Fibroblast of skin of back (primary cell): ENCODE measurements at places on chromosomes 2 and 18.

GRCh38 chr2:45233301-45233700, 224.0 kb upstream of the SIX2 start:
- no peak for DNase-seq

- DNase-seq, result no peak
Measured at GRCh38 chr2:133943108-133943507, 310.8 kb upstream of the MGAT5 start.

DNA sequence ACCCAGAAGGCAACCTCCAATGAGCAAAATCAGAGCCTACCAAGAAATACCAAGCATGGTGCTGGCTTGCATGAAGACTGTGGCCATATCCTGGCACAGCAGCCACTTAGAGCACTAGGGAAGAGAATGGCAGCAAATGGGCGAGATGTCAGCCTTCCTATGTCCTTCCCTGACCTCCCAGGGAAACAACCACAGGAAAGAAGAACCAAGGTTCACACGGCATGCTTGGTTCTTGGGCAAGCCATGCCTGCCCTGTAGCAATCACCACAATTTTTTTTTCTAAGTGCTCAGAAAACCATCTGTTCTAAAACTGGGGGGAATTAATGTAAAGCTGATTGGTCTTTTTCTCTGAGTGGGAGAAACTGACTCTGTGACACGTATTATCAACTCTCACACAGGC, 27.8 kb downstream of the GALNT14 start:
- no peak for DNase-seq

DNA sequence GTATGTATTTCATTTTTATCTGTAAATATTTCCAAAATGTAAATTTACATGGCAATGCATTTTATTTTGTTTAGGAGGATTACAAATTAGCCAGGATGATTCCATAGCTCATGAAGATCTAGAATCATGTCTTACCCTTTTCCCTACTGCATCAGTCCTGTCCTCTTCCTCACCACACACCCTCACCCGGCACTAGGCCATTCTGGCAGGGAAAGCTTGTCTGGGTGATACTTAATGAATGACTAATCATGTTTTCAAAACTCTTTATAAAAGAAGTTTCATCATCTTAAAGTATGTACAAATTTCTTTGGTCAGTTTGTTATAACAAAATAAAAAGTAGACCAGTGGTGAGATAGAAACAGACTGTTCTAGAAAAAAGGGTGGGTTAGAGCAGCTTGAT, 283.3 kb upstream of the VWC2L start:
- peak; percentile 73 for DNase-seq

- DNase-seq, result peak; percentile 65
Measured at GRCh38 chr2:175690113-175690837, 311.8 kb downstream of the LNPK start.

DNA sequence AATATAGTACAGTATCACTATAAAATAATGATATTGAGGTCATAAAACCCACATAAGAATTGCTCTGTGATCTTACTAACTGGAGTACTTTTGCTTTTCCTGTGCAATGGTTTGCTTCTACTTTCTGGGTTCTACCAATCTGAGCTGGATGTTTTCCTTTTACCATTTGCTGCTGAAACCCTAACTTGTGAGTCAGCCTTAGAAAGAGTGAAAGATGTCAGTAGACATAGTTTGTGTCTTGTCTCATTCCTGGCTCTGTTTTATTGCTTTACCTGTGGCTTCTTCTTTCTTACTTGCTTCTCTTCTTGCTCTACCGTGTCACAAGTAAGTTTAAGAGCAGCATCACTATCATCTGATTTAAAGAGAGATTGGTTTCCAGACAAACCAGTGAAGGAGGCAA, 61.0 kb downstream of the MBD2 start:
- peak; percentile 42 for DNase-seq

DNA sequence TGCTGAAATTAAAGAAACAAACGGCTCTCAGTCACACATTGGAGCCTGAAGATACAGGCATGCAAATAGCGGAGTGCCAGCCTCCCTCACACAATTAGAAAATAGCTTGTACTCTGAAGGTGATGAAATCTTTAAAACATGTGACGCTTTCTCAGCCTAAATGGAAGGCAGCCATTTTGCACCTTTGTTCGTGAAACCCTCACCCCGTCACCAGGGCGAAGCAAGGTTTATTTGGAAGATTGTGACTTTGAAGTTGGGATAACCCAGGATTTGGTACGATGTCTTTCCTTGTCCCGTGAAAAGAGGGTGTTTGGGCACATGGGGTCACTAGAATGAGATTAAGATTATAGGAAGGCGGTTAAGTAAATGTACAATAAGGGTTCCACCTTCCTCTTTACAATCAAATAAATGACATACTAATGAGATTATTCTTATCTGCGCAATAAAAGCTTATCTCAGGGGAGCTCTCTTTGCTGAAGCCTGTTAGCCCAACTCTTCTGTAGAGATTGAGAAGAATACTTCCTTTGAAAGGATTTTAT, 4.2 kb downstream of the SH3BP4 start:
- DNase-seq, result no peak

DNA sequence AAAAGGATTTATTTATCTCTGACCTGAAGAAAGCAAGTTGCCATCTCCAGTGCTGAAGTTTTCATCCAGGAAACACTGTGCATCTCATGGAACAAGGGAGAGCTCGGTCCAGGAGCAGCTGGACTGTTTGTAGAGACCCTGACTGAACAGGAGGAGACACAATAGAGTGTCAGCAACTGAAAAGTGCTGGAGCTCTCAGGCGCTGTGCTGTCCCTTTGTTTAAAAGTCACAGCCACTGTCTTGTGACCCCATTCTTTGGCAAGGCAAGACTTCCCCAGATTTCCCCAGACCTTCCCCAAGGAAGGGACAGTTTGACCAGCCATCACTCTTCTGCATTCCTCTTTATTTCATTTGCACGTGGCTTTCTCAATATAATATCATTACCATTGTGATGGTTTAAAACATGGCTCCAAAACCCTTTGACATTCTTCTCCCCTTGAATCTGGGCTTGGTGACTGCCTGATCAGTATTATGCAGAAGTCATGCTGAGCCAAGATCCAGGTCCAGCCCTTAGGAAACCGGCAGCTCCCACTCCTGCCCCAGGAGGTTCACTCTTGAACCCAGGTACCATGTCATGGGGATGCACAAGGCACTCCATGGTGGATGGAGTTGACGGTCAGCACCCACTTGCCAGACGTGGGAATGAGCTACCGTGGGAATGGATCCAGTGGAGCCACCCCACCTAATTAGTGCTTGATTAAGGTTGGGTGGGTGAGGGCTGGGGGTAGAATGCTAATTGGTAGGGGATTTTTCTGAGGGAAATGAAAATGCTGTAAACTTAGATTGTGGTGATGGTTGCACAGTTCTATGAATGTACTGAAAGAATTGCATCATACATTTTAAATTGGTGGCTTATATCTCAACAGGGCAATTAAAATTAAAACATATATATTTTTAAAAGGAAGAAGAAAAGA, 497.9 kb upstream of the RAB6C start:
- no peak for DNase-seq

DNA sequence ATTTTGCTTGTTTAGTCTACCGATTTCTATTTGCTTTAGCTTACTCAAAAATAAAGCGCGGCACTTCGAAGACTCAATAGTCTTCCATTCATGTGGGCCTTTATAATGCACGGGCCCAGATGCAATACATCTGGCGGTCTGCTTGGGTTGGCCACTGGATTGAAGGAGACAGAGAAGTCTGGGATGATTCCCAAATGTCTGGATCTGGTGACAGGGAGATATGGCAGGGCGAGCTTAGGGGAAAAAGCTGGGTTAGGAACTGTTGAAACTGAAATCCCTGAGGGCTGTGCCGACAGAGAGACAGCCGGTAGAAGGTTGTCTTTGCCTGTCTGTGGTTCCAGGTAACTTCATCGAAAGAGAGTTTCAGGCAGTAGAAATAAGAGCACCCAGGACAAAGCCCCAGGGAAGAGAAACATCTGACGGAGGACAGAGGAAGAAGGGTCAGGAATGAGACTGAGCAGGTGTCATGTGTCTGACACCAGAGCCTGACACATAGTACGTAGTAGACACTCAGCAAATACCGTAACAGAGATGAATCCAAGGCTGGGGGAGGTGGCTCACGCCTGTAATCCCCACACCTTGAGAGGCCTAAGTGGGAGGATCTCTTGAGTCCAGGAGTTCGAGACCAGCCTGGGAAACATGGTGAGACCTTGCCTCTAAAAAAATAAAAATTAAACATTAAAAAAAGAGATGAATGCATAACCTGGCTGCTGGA, 13.6 kb downstream of the CLUL1 start:
- no peak for DNase-seq

GRCh38 chr2:1143129-1143528, 192.5 kb downstream of the SNTG2 start:
- DNase-seq, result no peak

GRCh38 chr18:79353267-79353666, 42.5 kb upstream of the NFATC1 start:
- peak; percentile 4 for DNase-seq

GRCh38 chr2:184498936-184499335, 99.4 kb upstream of the ZNF804A start:
- DNase-seq, result no peak

DNA sequence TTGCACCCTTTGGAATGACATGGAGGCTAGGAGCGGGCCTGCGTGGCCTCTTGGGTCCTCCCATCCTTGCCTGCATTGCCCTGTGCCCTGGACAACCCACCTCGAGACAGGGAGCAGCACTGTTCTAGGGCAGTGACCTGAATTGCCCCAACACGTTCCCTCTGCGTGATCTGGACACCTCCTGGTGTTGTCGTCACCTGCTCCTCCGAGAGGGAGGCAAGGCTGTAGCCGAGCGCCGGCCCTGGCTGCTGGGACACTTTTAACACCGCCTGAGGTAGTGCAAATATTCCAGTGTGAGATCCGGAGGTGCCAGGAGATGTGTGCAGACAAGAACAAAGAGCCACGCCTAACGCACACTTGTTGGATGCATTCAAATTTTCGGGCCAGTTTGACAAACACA, 131.5 kb downstream of the SMAD7 start:
- DNase-seq, result no peak

GRCh38 chr2:236546561-236547002, 23.0 kb upstream of the ACKR3 start:
- no peak for DNase-seq

GRCh38 chr2:191957996-191958860, 111.3 kb upstream of the CAVIN2 start:
- DNase-seq, result peak; percentile 22

GRCh38 chr2:172087780-172088244, 2.5 kb downstream of the DLX1 start:
- no peak for DNase-seq

- DNase-seq, result no peak
Measured at GRCh38 chr18:51639541-51639940, 442.1 kb upstream of the MEX3C start.

GRCh38 chr18:36867056-36867455, 38.1 kb downstream of the KIAA1328 start:
- DNase-seq, result no peak

DNA sequence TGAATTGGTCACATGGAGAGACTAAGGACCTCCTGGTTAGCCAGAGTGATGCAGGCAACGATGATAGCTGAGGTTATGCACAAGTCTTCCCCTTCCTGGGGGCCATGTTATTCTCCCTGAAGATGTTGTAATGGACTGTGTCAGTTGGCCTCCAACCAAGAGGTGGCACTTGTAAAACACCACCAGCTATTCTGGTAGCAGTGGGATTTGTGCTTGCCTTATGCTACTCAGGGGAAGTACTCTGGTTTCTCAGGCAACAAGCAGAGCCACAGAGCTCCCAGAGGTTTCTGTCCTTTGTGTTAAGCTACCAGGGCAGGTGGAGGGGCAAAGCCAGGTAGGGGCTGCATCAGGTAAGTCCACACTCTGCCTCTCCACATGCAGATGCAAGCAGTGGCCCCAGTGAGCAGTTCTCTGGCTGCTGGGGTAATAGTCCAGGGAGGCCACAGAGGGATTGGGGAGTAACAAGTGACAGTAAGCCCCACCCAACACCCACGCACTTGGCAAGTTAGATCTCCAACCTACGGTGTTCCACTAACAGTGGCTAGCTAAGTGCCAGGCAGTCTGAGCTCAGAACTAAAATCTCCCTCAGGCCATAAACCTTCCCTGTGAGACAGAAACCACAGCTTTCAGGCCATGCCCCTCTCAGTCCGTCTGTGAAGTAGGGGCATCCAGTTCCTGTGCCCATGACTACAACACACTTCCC, 99.7 kb downstream of the RND3 start:
- DNase-seq, result peak; percentile 13

GRCh38 chr2:144430722-144431391, 89.1 kb downstream of the ZEB2 start:
- DNase-seq, result peak; percentile 37

GRCh38 chr2:205056151-205056561, 510.9 kb downstream of the PARD3B start:
- peak; percentile 30 for DNase-seq

DNA sequence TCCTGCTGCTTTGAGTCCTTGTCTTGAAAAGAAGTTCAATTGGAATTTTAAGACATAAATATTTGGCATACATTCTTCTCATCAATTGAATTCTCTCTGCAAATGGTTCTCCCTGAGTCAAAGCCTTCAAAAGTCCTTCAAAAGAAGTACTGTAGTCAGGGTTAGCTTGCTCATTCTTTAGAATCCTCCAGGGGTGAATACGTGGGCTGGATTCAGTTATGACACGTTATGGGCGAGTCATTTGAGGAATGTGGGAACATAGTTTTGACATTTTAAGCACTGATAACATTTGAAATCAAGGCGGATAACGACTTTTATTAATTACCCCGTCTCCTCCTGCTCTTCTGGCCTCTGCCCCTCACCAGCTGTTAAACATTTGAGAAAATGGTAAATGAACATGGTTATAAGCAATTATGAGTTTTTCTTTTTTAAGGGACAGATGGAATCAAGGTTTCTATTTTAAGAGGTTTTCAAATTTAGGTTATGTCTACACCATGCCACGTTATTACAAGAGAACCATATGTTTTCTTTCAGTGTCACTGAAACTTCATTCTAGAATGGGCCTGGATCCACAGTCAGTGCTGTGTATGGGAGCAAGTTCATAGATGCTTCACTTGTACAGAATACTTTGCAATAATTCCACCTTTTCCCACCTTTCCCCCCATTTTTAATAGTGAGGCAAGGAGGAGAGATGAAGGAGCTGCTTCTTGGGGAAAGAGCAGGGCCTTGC, 273.1 kb downstream of the TSN start:
- peak; percentile 88 for DNase-seq

DNA sequence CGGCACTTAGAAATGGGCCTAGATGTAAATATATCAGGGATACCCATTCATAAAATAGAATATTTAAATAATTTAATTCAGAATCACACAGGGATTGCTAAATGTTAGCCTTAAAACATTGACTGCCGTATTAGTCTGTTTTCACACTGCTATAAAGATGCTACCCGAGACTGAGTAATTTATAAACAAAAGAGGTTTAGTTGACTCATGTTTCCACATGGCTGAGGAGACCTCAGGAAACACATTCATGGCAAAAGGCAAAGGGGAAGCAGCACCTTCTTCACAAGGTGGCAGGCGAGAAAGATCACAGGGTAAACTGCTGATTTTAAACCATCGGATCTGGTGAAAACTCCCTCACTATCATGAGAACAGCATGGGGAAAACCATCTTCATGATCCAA, 223.6 kb upstream of the GULP1 start:
- DNase-seq, result no peak

GRCh38 chr2:174686430-174686829, 77.8 kb downstream of the CHRNA1 start:
- no peak for DNase-seq
